ENCODE measurements at places on chromosomes 12 and 14. TPM values are rescaled to one million over a fixed set of nuclear protein-coding genes. Genes with fewer than 3 reads are reported as not detected.

Gene PIANP
- 1.2 TPM for total RNA-seq

Gene WDHD1
- total RNA-seq, result 9.0 TPM

Gene LRTM2
- 4.5 TPM for total RNA-seq

Gene CORO1C
- total RNA-seq, result 166 TPM

Gene CHURC1
- 32.0 TPM for total RNA-seq

Gene C12orf42
- 2.3 TPM for total RNA-seq

Gene CRACR2A
- 1.1 TPM for total RNA-seq

Gene CLEC2A
- total RNA-seq, result not detected

Gene TEX52
- not detected for total RNA-seq

Gene MANSC4
- total RNA-seq, result 0.47 TPM

Gene TMTC3
- 30.4 TPM for total RNA-seq
